D721Med (cell line): ENCODE measurements at places on chromosomes 2 and 18.

DNA sequence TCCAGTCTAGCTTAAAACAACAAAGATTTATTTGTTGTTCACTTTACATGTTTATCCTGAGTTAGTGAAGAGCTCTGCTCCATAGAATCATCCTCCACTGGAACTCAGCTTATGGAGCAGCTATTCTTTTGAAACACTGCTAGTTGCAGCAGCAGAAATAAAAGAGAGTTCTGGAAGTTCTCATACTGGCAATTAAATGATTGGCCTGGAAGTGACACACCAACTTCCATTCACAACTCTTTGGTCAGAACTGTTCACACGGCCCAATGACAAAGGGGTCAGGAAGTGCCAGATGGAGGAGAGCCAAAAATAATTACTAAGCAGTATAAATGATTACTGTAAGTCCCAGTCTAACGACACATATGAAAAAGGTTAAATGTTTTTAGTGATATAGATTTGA lies 39.1 kb downstream of the FBXO11 start:
- no peak for DNase-seq

- no peak for DNase-seq
These were observed 35.8 kb downstream of the MFSD6 start for GRCh38 chr2:190443778-190444481.

GRCh38 chr2:230985519-230986231 lies 10.2 kb upstream of the SPATA3 start:
- DNase-seq = no peak

DNA sequence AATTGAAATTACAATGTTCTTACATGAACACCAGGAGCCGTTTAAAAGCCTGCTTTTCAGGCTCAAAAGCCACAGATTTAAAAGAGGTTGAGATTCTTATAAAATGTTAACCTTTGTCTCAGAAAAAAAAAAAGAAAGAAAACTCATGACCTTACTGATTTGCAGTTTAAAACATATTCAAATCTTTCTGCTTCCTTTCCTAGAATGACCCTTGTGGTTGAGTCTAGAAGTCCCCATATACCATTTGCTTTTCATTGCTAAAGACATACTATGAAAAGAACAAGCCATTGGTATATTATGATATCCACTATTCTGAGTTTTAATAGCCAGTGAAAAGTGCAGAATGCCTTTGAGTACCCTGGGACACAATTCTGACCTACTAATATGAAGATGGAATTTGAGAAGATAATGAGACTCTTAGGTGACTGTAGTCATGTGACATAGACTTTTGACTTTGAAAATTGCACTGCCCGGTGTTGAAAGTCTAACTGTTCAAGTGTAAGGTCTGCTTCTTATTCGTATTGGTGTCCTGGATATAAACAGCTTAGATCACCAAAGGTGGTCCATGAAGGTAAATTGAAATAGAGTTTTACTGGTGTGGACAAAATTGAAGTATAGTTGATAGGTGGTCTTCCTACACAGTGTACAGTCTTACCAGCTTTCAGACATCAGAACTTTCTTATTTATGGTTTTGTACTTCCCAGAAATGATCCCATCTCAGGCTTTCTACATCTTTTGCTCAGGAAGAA lies 117.0 kb downstream of the DOCK10 start:
- no peak for DNase-seq

DNA sequence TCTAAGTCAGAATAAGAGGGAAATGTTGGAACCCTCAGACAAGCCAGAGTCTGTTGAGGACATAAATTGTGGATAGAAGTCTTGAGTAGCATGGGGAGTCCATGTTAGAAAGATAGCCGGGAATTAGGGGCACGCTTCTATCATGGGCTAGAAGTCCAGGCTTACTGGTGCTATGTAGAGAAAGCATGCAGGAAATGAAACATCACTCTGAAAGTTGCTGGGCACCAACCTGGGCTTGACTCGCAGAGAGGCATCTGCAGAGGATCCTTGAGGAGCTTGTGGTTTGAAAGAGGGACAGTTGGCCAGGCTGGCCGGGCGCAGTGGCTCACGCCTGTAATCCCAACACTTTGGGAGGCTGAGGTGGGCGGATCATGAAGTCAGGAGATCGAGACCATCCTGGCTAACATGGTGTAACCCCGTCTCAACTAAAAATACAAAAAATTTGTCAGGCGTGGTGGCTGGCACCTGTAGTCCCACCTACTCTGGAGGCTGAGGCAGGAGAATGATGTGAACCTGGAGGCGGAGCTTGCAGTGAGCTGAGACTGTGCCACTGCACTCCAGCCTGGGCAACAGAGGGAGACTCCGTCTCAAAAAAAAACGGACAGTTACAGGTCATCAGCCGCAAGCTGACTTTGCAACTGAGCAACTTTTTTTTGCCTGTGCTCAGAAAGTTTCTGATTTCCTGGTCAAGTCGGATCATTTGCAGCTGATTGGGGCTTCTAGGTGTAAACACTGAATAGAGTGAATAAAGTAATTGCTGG lies 24.9 kb downstream of the CERS6 start:
- DNase-seq = no peak

DNA sequence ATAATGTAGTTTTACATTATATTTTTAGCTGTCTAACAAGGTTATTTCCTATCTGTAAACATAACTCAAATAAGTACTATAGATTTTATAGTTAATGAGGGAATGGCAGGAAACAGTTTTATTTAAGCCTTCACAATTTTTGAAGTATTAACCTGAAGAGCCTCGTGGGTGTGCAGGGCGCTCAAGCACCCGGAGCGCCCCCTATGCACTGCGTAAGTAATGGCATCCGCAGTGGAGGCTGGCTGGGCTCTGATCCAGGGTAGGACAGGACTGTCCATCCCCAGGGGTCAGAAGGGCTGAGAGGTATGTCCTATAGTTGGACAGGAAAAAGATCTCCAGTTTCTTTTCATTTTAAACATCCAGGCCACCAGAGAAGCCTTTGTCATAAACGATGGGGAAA lies 8.2 kb upstream of the GBX2 start:
- DNase-seq = no peak

- no peak for DNase-seq
These were observed 3.0 kb upstream of the MARCHF4 start for GRCh38 chr2:216375286-216375685.

DNA sequence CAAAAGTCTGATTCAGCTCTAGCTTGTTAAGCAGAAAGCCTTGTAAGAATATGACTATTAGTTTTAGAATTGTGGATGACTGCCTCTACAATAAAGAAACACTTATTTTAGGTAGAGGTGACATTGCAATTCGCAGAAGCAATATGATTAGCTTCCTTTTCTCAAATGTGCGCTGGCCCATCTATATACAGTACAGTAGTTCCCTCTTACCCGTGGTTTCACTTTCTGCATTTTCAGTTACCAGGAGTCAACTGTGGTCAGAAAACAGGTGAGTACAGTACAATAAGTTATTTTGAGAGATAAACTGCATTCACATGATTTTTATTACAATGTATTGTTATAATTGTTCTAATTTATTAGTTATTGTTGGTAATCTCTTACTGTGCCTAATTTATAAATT lies 405.1 kb downstream of the GPD2 start:
- DNase-seq = no peak

- no peak for DNase-seq
These were observed 27.2 kb downstream of the PXDN start for GRCh38 chr2:1717113-1717512.

- no peak for DNase-seq
These were observed 73.4 kb upstream of the ODC1 start for GRCh38 chr2:10521356-10522169.

GRCh38 chr2:192960945-192961344 lies 766.2 kb upstream of the TMEFF2 start:
- DNase-seq = no peak

GRCh38 chr2:128769457-128770142 lies 450.9 kb upstream of the HS6ST1 start:
- no peak for DNase-seq

DNA sequence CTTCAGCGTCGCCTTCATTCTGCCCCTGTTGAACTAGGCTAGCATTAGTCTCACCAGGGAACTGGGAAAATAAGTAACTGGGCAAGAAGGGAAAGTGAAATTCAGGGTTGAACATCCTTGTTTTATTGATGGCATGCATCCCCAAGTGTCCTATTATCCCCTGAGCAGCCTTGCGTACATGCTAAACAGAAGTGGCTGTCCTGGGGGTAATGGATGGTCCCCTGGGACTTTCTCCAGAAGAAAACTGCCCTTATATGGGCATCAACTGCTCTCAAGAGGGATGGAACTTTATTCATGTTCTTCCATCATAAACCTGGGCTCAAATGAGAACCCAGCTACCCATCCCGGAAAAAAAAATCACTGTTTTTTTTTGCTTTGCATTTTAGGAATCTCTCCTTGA lies 11.8 kb upstream of the SMIM21 start:
- DNase-seq = no peak

DNA sequence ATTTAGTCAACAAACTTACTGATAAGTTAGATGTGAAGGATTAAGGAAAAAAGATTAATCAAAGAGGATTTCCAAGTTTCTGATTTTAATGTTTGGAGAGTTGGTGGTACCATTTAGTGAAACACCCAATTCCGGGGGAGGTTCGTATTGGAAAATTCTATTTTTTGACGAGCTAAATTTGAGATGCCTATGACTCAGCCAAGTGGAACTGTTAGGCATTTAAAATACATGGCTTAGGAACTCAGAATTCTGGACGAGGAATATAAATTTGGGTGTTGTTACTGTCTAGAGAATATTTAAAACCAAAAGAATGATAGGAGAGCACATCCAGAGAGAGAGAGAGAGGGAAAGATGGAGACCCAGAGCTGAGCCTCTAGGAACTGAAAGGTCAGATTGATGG lies 103.6 kb downstream of the TMX3 start:
- DNase-seq = no peak
